CD4-positive, alpha-beta T cell treated with Interleukin-17A for 4 hours (primary cell): ENCODE measurements at places on chromosomes 1 and 21.

GRCh38 chr1:97379387-97380075, 541.3 kb downstream of the DPYD start:
- DNase-seq: no peak

- no peak for DNase-seq
Observed at GRCh38 chr21:29308456-29308783, 9.7 kb downstream of the BACH1 start.

- no peak for DNase-seq
Observed at GRCh38 chr1:49626472-49626871, 397.3 kb downstream of the AGBL4 start.

GRCh38 chr1:108884968-108885367, 8.2 kb downstream of the GPSM2 start:
- no peak for DNase-seq

- DNase-seq: no peak
Observed at GRCh38 chr1:243680860-243681259, 169.2 kb downstream of the AKT3 start.

- DNase-seq: no peak
Observed at GRCh38 chr1:180722586-180722985, 90.8 kb downstream of the XPR1 start.

DNA sequence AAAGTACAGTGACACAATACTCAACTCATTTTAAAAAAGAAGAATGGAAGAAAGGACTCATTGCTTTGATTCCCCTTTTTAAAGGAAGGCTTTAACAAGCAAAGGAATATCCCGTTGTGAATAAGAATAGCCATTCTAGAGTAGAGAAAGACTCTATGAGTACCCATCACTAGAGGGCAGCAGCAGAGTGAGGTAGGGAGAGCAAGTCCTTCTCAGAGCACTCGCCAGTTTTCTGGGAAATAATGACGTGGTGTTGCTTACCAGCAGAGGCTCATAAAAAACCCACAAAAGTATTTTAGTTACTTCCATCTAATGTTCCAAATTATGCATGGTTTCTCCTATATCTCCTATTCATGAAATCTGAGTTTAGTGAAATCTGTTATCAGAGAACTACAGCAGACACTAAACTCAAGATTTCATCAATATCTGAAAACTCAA, 74.6 kb downstream of the USP24 start:
- peak; percentile 76 for DNase-seq

DNA sequence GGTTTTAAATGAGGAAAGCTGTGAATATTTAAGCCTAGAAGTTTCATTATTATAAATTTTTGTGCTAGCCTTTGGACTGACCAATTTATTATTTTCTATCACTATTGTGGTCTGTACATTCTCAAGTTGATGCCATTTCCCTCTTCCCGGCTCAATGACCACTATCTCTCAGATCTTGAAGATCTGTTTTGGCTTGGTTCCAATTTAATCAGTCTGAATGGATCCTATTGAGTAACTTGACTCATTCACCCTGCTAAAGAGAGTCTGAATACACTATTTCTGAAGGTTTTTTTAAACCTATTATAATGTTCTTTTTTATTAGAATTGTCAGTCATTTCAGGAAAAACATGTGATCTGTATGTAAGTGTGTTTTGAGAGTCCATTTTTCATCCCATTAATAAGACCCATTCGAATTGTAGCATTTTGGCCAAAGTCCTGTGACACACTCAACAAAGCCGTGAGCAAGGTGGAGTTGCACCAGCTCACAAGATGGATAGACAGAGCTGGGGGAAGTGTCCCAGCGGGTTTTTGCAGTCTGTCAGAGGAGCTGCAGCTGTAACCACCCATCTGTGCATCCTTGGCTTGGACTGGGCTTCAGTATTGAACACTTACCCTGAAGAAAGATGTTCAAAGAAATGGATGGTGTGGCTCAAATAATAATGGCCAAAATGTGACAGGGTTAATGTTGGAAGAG, 145.6 kb downstream of the NFIA start:
- no peak for DNase-seq

- DNase-seq: no peak
Observed at GRCh38 chr1:1196431-1197187, 9.8 kb downstream of the TNFRSF18 start.

DNA sequence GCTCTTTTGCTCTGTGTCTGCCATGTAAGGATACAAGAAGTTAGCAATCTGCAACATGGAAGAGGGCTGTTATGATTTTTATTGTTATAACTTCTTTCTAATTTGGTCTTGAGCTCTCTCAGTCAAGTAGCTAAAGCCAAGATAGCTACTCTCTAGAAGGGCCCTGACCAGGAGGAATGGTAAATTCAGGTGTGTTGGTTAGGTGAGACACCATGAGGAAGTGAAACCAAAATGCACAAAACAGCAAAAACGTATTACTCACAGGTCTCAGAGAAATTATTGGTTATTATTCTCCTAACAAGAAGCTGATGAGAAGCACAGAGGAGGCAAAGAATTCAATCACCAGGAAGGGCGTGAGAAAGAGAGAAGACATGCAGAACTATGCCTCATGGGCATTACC, 51.8 kb upstream of the INSL5 start:
- no peak for DNase-seq

- DNase-seq: no peak
Observed at GRCh38 chr1:247293047-247293446, 37.2 kb downstream of the VN1R5 start.

- no peak for DNase-seq
Observed at GRCh38 chr1:234265861-234266260, 107.4 kb upstream of the COA6 start.
